ENCODE measurements at places on chromosomes 6 and 20.

DNA sequence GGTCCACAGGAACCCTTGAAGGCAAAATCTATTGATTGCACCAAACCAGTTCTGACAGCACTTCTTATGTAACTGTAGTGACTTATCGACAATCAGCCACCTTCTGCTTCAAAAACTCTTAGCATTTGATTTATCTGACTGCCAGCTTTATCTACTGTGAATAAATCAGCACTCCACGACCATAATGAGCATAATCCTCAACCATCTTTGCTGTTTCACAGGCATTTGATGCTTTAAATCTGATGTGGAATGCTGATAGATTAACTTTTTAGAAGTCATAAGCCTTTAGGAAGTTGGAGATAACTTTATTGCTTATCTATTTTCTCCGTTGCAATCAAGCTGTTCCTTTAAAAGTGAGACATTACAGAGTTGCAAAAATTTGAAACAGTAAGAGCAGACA is 101.5 kb upstream of the PTCHD4 start:
- DNase-seq = no peak

DNA sequence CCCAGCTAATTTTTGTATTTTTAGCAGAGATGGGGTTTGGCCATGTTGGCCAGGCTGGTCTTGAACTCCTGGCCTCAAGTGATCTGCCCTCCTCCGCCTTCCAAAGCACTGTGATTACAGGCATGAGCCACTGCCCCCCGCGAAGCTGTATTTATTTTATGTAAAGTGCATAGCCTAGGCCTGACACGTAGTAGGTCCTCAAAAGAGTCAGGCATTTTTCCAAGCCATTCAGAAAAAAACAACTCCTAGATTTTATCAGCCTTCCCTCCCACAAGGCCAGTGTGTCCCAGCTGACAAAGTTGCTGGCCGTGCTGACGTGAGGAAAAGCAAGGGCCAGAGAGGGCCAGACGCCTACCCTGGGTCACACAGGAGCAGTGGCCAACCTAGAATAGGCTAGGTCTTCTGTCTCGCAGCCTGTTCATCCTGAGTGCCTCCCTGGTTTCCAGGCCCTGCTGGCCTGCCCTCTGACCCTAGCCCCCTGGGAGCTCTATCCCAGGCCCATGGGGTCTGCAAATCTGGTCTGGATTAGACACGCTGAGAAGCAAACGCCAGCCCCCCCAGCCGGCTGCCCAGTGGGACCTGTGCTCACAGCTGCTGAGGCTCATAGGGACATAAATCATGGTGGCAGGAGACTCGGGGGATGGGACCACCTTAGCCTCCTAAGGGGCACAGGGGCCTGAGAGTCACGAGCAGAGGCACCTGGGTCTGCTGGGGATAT is 11.8 kb downstream of the TCF15 start:
- DNase-seq = no peak

DNA sequence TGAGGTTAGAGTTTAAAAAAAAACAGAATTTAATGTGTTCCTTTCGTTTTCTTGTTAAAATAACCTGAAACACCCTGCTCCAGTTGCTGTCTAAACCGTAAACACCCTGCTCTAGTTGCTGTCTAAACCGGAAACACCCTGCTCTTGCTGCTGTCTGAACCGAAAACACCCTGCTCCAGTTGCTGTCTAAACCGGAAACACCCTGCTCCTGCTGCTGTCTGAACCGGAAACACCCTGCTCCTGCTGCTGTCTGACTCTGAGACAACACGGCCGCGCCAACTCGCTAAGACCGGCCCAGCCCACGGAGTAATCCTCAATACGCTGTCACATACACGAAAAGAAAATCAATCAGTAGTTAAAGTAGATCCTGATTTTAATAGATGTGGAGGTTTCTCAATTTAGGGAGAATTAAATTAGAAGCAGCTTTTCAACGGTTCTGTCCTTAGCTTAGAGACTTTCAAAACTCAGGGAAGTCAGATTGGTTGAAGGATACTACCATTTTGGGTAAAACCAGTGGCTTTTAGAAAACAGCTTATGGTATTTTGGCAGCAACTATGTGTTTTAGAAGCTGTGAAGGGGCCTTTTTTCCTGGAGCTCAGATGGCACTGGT is 98.3 kb downstream of the RAMACL start:
- no peak for DNase-seq

DNA sequence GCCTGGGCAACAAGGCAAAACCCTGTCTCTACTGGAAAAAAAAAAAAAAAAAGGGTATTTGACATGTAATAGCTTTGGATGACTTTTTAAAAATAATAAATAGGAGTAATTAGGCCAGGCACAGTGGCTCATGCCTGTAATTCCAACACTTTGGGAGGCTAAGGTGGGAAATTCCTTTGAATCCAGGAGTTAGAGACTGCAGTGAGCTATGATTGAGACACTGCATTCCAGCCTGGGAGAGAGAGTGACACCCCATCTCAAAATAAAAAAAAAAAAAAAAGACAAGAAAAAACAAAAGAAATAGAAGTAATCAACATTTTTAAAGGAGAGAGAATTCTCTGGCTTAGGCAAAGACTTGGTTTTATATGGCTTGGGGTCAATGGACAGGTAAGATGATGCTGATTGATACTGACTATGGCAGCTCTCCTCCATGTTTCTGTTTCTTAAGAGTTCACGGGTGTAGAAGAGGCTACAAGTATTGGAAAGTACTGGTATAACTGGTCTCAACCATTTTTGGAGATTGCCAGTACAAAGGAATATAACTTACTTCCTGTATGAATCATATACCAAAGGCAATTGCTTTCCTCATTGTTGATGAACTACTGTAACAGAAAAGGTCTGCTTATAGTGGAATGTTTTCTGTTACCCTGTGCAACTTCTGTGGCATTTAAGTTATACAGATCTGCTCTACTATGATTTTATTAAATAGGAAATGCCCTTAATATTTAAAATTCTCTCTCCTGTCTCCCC is 10.1 kb downstream of the MAP3K5 start:
- no peak for DNase-seq

GRCh38 chr20:17854307-17854903 is 114.2 kb downstream of the SNX5 start:
- no peak for DNase-seq
